ENCODE measurements at places on chromosomes 16 and 17.
A peak's percentile ranks its signal among the peaks of the same experiment; 100 is the strongest.

DNA sequence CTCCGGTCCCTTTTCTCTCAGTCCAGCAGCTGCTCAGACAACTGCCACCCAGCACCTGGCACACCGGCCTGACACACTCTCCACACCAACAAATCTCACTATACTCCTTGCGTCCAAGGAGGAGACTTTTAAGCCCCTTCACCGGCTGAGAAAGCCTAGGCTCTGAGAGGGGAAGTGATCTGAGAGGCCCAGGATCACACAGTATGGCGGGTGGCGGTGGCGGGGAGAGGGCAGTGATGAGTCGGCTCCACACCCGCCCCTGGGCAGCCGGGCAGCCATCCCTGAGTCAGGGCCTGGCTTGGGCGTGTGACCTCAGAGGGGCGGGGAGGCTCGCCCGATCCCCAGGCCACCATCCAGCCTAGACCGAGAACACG is 569 bp downstream of the FLII start:
- DNase-seq = peak; percentile 34

DNA sequence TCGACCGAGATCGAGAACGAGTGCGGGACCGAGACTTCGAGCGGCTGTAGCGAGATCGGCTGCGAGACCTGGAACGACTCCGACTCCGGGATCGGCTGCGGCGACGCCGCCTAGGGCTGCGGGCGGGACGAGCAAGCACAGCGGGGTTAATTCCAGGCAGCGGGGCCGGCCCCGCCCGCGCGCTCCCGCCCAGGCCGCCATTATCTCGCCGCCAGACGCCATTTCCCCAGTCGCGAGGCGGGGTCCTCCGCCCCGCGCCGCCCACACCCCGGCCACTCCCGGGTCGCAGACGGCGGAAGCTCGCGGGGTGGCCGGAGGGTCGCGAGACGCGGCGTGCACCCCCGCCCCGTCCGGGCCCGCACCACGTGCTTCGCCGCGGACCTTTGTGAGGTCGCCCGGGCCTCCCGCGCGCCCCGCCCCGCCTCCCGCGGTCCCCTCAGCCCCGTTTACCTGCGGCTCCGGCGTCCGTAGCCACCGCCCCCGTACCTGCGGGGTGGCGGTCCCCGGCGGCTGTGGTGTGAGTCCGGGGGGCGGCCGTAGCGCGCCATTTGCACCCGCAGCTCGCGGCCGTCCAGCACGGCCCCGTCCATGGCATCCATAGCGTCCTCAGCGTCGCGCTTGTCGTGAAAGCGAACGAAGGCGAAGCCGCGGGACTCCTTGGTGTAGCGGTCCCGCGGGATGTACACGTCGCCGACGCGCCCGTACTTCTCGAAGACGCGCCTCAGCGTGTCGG is 616 bp downstream of the SRSF2 start:
- peak; percentile 88 for DNase-seq

- DNase-seq = no peak
These were observed 46.3 kb upstream of the ACSM2B start for GRCh38 chr16:20622498-20622870.

DNA sequence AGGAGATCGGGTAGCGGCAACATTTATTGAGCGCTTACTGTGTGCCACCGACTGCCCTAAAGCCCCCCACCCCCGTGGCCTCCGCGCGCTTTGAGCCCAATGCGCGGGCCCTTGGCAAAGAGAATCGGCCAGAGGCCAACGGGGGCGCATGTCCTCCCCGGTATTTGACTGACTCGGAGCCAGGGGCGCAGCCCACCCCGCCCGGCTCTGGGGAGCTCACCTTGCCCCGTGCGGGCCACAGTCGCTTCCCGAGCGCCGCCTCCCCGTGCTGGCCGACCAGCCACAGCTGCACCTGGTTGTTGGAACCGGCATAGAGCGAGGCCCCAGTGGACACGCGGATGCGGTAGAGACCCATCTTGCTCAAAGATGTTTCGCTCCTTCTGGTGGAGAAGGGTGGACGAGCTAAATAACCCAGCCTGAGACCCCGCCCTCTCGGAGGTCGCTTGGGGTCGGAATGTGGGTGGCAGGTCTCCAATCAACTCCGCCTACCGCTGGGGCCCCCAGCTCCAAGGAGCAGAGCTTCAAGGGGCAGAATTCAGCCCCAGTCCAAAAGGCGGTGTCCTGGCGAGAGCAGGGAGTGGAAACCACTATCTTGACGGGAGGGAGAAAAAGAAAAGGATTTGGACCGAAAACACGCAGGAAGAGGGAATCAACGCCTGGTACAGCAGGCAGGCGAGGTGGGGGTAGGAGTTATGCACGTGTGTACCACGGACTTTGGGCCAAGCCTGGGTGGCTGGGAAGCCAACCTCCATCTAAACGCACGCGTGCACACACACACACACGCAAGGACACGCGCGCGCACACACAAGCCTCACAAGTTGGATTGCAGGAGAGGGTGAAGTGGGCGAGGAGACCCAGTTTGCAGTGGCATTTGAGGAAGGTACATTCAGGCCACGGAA is at the start of gene ALOX15:
Gene ALOX15, minus strand, starts transcription at position 382 of the 899 bp plus-strand sequence. Its CDS starts 27 bp downstream, at position 355.
- DNase-seq = no peak

DNA sequence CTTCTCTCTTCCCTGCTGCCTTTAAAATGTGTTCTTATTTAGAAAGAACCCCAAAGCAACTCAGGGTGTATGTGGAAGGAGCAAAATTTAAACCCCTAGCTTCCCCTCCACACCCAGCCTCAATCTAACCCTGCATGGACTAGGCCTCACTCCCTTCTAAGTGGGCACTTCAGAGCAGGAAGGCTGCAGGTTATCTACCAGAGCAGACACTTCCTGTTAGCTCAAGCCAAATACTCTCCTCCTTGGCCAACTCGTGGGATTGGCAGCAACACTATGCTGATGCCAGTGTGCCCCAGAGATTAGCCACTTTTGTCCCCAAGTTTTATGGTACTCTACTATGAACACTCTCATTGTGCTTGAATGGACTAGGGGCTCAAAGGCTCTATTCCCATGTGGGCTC is 35.6 kb downstream of the CCDC42 start:
- no peak for DNase-seq

DNA sequence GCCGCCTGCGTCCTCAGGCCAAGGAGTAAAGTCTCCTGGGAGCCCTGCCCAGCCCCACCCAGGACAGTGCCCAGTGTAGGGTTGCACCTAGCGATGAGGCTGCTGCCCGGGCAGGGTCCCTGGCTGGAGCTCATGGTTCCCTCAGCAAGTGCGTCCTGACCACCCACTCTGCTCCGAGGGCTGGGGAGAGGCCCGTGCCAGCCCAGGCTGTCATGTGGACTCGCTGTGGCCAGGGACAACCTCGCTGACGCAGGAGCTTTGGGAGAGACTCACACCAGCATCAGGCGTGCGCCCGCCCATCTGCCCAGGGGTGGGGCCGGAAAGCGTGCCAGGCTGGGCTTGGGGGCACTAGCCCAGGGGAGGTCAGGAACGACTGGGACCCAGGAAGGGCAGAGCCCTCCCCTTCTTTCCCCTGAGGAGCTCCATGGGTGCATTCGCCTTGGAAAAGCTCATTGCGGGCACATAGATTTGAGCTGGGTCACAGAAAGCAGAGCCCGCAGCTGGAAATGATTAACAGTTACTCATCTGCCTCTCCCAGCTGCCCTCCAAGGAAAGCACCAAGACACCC is 19.7 kb downstream of the DPEP1 start:
- DNase-seq = peak; percentile 47

GRCh38 chr16:74896389-74897370 is 88.2 kb downstream of the WDR59 start:
- no peak for DNase-seq

DNA sequence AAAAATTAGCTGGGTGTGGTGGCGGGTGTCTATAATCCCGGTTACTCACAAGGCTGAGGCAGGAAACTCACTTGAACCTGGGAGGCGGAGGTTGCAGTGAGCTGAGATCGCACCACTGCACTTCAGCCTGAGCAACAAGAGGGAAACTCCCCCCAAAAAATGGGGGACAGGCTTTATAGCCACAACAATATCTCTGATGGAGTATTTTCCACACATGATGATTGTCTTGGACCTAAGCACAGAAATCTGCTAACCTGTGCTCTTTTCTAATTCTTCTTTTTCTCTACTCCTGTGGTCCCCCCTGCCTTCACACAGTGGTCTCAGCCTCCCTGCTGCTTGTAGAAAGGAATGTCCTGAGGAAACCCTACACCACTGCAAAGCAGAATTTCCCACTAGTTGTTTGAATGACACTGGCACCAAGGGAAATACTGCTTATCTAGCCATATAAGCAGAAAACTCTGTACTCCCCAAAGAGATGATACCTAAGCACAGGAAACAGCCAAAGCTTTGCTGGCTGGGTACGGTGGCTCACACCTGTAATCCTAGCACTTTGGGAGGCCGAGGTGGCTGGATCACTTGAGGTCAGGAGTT is 117.6 kb downstream of the USP31 start:
- DNase-seq = no peak

GRCh38 chr17:9361188-9361955 is 214.2 kb downstream of the STX8 start:
- DNase-seq = no peak

- DNase-seq = no peak
These were observed 40.2 kb upstream of the CHMP6 start for GRCh38 chr17:80951121-80952090.

- DNase-seq = peak; percentile 73
These were observed 658 bp downstream of the TNFRSF12A start for GRCh38 chr16:3020604-3021448.

- no peak for DNase-seq
These were observed 948.1 kb downstream of the KCNJ2 start for GRCh38 chr17:71117466-71117865.

GRCh38 chr16:74218871-74219270 is 77.7 kb upstream of the PSMD7 start:
- DNase-seq = no peak

DNA sequence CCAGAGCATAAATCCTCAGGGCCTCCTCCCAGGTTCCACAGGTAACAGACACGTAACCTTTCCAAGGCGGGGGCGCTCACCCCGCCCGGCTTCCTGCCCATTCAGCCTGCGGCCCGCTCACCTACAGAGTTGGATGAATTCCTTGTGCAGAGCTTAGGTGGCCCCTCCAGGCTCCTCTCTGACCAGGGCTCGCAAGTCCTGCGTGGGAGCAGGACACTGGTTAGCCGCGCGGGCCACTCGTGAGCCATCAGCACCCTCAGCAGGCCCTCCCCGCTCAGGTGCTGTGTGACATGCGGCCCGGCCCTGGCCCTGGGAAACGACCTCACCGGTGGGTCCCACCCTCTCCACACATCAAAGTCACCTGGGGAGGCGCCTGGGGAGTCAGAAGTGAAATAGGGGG is 528 bp downstream of the TERB1 start:
- DNase-seq = no peak

DNA sequence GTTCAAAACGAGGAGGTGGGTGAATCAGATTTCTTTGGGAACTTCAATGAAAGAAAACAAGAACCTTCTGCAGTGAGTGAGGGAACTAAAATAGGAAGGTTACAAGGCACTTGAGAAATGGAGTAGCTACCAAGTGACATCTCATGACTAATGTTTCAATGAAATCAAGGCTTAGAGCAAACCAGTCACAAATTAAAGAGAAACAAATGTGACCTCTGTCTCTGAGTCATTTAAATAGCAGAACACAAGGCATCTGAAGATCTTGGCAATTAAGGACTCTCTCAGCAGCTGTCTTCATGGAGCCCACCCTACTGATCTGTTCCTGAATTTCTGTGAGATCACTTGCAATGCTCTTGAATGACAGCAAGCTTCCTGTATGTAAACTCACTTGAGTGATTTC is 109.5 kb downstream of the CDH11 start:
- no peak for DNase-seq

GRCh38 chr17:59680314-59680713 is 26.9 kb downstream of the PTRH2 start:
- no peak for DNase-seq

GRCh38 chr16:5042574-5043171 is 8.9 kb upstream of the NAGPA start:
- peak; percentile 25 for DNase-seq

DNA sequence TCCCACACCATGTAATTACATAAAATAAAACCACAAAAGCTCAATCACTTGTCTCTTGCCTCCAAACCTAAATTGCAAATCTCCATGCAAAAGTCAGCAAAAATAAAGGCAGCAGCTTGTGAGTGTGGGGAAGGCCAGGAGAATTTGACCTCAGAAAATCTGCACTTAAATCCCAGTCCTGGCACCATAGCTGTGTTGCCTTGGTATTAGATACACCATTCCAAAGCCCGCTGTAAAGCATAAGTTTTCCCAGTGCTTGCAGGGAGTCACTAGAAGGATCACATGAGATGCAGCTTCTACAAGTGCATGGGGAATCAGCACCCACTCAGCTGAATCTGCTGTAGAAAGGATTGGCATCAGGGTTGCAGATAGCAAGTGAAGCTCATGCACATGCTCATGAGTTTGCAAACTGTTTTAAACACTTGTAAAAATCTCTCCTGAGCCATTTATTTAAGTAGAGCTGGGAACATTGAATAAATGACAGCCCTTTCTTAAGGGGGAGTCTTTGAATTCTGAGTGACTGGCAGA is 495.0 kb upstream of the HSBP1 start:
- no peak for DNase-seq

DNA sequence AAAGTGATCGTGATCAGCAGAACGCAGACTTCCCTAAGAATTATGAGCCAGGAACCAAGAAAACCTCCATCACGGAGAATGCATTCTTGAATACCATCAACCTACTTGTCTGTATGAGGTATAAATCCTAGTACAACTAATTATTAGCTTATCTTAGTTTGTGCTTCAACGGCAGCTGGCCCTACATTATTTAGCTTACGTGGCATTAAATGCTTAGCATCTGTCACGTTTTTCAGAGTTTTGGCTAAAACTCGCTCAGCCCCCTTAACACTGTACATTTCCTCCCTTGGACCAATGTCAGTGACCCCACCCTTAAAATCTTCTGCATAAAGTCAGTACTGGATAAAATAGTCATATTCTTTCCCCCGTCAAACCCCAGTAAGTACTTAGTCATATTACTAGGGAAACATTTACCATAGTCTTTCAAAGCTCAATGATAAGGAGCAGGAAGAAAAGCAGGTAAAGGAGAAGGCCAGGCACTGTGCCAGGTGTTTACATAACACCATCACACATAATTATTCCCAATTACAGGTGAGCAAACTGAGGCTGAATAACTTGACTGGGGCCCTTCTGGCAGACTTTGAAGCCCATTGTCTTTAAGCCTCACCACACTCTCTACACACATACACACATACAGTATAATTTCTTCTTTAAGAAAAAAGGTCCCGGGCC is 16.6 kb upstream of the TXNDC11 start:
- DNase-seq = peak; percentile 90

DNA sequence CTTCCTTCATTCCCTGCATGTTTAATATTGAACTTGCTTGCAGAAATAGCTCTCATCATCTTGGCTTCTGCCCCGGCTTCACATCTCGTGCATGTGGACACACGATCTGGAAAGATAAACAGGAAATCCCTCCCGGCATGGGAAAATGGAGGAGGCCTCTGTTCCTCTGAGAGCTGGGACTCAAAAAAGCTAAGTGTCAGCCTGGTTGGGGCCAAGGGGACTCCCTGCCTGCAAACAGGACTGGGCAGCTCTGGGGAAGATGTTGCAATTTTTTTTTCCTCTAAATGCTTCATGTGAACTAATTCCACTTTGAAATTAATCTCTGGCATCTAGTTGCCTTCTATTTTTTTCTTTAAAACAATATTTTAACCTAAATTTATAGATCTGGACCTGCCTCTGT is 24.8 kb downstream of the ITPRIPL2 start:
- DNase-seq = peak; percentile 95

GRCh38 chr17:74179576-74179975 is 23.9 kb upstream of the RPL38 start:
- DNase-seq = no peak

- peak; percentile 89 for DNase-seq
These were observed at the start of gene CHRNE for GRCh38 chr17:4903051-4903818. Gene CHRNE, minus strand, starts transcription at chr17:4903098. Its CDS starts 35 bp downstream, at chr17:4903063.

- peak; percentile 83 for DNase-seq
These were observed 39.8 kb upstream of the RASD1 start for GRCh38 chr17:17535957-17536356.

- DNase-seq = peak; percentile 6
These were observed 8.9 kb downstream of the ANKRD11 start for GRCh38 chr16:89481356-89481955.

All from NCI-H69 (cell line).